ENCODE measurements at places on chromosomes 1 and 21.

DNA sequence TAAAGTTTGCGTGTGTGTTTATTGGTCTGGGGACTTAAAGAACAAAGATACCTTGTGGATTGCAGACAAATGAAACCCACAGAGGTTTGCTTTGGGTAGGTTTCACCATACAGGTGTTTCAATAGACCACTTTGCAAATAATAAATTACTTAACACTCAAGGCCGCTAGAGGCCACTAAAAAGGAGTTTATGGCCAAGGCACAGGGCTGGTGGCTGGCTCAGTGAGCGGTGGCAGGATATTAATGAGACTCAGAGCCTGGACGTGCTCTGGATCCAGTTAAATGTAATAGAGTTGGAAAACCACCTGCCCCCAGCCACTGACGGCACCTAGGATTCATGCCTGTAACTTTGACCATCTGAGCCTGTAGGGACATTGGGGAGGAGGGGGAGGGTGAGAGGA, 44.5 kb downstream of the LRRC38 start:
- no peak overlapping the region for H3K4me3 ChIP-seq
- no peak for DNase-seq
- no peaks in the 10 kb centered on the region for H3K36me3 ChIP-seq
- H3K27me3 ChIP-seq = no peaks in the 10 kb centered on the region

GRCh38 chr1:218348628-218349071, 3.5 kb downstream of the TGFB2 start:
- DNase-seq = no peak
- H3K36me3 ChIP-seq = peaks cover 6% of the 10 kb centered on the region
- H3K4me1 ChIP-seq = peaks cover 29% of the 10 kb centered on the region
- H3K27ac ChIP-seq = peak overlapping the region; percentile 91

DNA sequence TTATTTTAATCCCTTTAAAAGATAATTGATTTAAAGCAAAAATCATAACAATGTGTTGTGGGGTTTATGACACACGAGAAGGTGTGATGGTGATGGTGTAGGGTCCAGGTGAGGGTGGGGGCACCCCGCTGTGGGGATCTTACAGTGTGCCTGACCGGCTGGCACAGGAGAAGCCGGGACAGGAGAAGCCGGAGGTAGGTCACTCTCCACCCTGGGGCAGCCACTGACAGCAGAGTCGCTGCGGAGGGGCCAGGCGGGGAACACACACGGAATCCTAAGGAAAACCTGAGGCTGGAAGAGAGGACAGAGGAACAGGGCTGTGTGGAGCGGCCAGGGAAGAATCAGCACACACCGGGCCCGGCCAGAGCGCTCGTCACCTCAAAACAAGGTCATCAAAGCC, 4.3 kb upstream of the LRRC3 start:
- no peak for DNase-seq
- H3K4me3 ChIP-seq = no peak overlapping the region
- no peak overlapping the region for H3K27ac ChIP-seq
- no peaks in the 10 kb centered on the region for H3K36me3 ChIP-seq
- H3K27me3 ChIP-seq = peaks cover 7% of the 10 kb centered on the region

DNA sequence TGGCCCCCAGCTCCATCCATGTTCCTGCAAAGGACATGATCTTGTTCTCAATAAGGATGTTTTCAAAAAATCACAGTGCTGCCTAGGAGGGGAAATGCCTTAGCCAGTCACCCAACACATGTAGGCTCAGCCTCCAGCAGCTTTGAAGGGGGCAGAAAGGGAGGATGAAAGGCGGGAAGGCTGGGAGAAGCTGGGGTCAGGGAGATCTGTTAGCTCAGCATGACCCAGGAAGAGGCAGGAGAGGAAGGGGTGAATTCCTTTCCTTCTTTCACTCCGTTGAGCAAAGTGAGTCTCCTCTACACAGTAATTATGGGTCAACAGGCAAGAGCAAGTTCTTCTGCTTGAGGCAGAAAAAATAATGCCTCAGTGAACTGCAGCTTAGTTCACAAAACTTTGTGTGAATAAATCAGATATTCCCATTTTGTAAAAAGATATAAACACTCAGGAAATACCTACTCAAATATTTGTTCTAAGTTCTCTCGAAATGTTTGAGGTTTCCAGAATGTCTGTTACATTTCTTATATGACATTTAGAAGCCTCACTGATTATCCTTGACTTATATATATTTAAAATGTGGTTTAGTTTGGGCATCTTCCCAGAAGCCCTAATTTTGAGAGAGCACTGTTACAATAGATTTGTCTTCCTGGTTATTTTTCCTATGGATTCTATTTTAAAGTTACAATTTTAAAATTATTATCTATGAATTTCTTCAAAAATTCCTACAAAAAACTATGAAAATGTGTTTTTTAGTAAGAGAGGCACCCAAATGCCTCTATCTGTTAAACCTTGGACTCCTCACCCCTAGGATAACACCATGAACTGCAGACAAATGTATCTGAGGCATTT, 116.8 kb downstream of the KCNJ6 start:
- H3K27me3 ChIP-seq = no peaks in the 10 kb centered on the region
- H3K36me3 ChIP-seq = no peaks in the 10 kb centered on the region
- DNase-seq = no peak

DNA sequence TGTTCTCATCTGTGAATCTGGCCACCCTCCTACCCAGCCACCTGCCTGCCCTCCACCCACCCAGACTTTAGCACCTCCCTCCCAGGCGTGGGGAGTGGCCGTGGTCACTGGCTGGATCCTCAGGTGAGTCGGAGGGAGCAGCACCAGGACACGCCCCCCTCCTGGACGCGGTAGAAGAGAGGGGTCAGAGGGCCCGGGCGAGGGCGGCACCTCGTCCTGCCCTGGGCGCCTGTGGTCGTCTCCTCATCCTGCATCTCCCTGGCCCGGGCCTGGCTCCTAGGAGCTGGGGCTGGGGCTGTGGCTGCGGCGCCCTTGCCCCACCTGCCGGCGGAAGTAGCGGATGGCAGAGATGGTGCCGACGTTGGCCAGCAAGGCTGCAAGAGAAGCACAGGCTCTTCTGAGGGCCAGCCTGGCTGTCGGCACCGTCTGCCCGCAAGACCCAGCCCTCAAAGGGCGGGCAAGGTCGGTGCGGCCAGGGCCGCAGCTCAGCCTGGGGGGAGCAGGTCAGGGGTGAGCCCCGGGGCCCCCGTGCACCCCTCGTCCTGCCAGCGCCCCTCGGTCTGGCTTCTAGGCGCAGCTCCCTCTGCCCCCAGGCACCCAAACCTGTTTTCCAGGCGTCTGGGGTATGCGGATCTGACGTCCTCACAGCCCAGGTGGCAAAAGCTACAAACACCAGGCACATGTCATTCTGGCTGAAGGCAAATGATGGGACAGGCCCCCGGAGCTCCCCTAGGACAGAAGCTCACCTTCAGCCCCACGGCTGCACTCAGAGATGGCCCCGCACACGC, 5.8 kb downstream of the PERM1 start:
- no peak overlapping the region for H3K27ac ChIP-seq
- H3K4me1 ChIP-seq = no peaks in the 10 kb centered on the region
- H3K27me3 ChIP-seq = no peaks in the 10 kb centered on the region
- no peaks in the 10 kb centered on the region for H3K36me3 ChIP-seq
- no peak for DNase-seq
- no peak overlapping the region for H3K4me3 ChIP-seq

- H3K4me1 ChIP-seq = peaks cover 9% of the 10 kb centered on the region
- H3K27me3 ChIP-seq = no peaks in the 10 kb centered on the region
- H3K36me3 ChIP-seq = peaks cover 4% of the 10 kb centered on the region
Measured at GRCh38 chr1:26121854-26122773, 10.5 kb downstream of the PDIK1L start.

DNA sequence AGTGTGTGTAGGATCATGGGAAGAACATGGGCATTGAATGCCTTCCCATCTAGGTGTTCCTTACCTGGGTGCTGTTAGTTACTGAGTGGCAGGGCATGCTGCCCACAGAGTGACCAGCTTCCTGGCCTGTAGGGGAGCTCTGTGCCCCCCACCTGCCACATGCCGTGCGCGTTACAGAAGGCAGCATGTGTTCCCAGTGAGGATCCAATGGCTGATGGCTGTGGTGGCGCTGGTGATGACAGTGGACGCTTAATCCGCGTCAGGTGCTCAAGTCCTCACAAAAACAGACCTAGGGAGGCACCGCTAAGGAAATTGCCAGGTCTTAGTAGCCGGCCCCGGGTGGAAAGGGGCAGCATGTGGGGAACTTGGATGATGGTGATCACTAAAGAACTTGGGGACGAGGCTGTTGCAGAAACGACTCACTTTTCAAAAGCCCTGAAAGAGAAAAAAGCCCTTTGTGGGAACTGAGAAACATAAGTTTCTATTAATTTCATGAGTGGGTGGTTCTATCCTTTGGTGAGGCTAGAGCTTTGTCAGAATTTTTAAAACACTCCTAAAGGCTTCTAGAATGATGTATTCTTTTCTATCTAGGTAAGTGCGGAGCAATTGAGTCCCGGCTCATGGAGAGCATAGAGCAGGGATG, 93.2 kb downstream of the PRDM2 start:
- H3K4me1 ChIP-seq = peaks cover 12% of the 10 kb centered on the region
- H3K27me3 ChIP-seq = no peaks in the 10 kb centered on the region
- no peak for DNase-seq
- H3K36me3 ChIP-seq = peaks cover 3% of the 10 kb centered on the region
- H3K4me3 ChIP-seq = no peak overlapping the region
- no peak overlapping the region for H3K27ac ChIP-seq

GRCh38 chr1:31977385-31978131, 36.1 kb upstream of the KHDRBS1 start:
- no peak for DNase-seq
- no peaks in the 10 kb centered on the region for H3K4me1 ChIP-seq
- H3K27me3 ChIP-seq = peaks cover 2% of the 10 kb centered on the region

- H3K36me3 ChIP-seq = no peaks in the 10 kb centered on the region
- H3K4me3 ChIP-seq = no peak overlapping the region
- peaks cover 26% of the 10 kb centered on the region for H3K27me3 ChIP-seq
- H3K4me1 ChIP-seq = peaks cover 9% of the 10 kb centered on the region
Measured at GRCh38 chr1:174963529-174964125, 36.1 kb upstream of the CACYBP start.

GRCh38 chr1:34642679-34643078, 112.2 kb upstream of the GJB5 start:
- no peak overlapping the region for H3K4me3 ChIP-seq
- no peaks in the 10 kb centered on the region for H3K4me1 ChIP-seq
- no peaks in the 10 kb centered on the region for H3K36me3 ChIP-seq
- H3K27me3 ChIP-seq = peaks cover 2% of the 10 kb centered on the region
- H3K27ac ChIP-seq = no peak overlapping the region

DNA sequence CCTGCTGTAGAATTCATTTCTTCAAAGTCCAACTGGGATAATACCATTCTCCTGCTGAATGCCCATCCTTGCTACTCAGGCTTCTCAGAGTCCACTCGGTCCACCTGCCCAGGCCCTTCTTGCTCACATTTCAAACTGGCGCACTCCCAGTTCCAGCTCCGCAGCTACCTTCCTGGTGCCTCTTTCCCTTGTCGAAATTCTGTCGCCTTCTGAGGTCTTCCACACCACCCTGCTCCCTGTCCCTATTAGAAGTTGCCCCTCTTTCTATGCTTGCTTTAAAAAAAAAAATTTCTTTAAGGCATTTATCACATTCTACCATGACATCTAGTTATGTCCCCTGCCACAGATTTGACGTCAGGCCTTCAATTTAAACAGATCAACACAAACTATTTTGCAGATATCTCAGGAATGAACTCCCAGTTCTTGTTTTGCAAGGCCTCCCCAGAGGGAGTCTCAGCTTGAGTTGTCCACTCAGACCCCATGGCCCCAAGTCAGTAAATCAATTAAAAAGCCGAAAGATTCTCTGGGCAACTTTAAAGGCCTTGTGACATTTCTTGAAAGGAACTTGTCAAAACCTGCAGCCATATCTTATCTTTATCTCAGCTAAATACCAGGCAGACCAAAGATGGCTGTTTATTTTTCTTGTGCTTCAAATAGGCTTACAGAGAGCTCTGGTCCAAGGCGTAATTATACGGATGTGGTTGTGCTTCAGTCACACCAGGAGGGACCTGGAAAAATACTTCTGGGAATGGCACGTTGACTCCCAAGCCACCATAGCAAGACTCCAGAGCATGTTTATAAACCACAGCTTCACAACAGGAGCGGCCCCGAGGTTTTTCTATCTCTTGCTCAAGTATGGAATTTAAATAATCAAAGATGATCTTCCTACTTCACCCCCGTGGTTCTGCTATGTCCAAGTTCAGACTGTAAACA, 2.2 kb downstream of the FAM89A start:
- no peak overlapping the region for H3K27ac ChIP-seq
- no peak overlapping the region for H3K4me3 ChIP-seq
- H3K4me1 ChIP-seq = peaks cover 7% of the 10 kb centered on the region
- no peaks in the 10 kb centered on the region for H3K36me3 ChIP-seq
- DNase-seq = peak; percentile 37

- no peak for DNase-seq
- no peaks in the 10 kb centered on the region for H3K27me3 ChIP-seq
- no peak overlapping the region for H3K27ac ChIP-seq
- no peaks in the 10 kb centered on the region for H3K4me1 ChIP-seq
Measured at GRCh38 chr1:64962441-64962840, 3.9 kb downstream of the JAK1 start.

GRCh38 chr1:145758116-145758515, 38.8 kb downstream of the CD160 start:
- no peak overlapping the region for H3K27ac ChIP-seq
- no peaks in the 10 kb centered on the region for H3K27me3 ChIP-seq
- H3K4me1 ChIP-seq = no peaks in the 10 kb centered on the region
- H3K36me3 ChIP-seq = peaks cover 10% of the 10 kb centered on the region
